ENCODE measurements at places on chromosomes 3 and 15. TPM values are rescaled to one million over a fixed set of nuclear protein-coding genes. Genes with fewer than 3 reads are reported as not detected.

The ASB14 gene
- total RNA-seq = 26.2 TPM

The DZIP3 gene
- 23.2 TPM for total RNA-seq

The GPR156 gene
- not detected for total RNA-seq

The LMCD1 gene
- total RNA-seq = 75.7 TPM

The ERICH6 gene
- not detected for total RNA-seq

The MUC20 gene
- total RNA-seq = 2.7 TPM

The BMF gene
- 3.2 TPM for total RNA-seq

The ROBO2 gene
- 3.5 TPM for total RNA-seq

The KLF13 gene
- 60.5 TPM for total RNA-seq

The FBLN2 gene
- 78.9 TPM for total RNA-seq

The COL7A1 gene
- total RNA-seq = 11.5 TPM

The B3GALNT1 gene
- total RNA-seq = 75.0 TPM

The MESP1 gene
- total RNA-seq = 6.3 TPM

The C2CD4A gene
- total RNA-seq = not detected

The CFAP161 gene
- 0.28 TPM for total RNA-seq

The GOLGA8Q gene
- total RNA-seq = 0.86 TPM

The MORC1 gene
- total RNA-seq = not detected

The LINGO1 gene
- total RNA-seq = 2.2 TPM

The SERPINI2 gene
- total RNA-seq = 0.76 TPM

The CCNL1 gene
- total RNA-seq = 21.7 TPM

The TJP1 gene
- 97.5 TPM for total RNA-seq

The ZNF774 gene
- 10.4 TPM for total RNA-seq

The CHRD gene
- 4.0 TPM for total RNA-seq

The DPPA2 gene
- not detected for total RNA-seq

The CPEB1 gene
- 2.3 TPM for total RNA-seq

The CHST14 gene
- 9.2 TPM for total RNA-seq

The CPLX3 gene
- total RNA-seq = 1.2 TPM

The PEX5L gene
- total RNA-seq = not detected

The KBTBD13 gene
- 4.3 TPM for total RNA-seq

The TMOD2 gene
- total RNA-seq = 6.6 TPM

The TGM5 gene
- not detected for total RNA-seq

The SLCO2A1 gene
- 30.4 TPM for total RNA-seq

The FRMD4B gene
- 14.3 TPM for total RNA-seq

The TMC3 gene
- total RNA-seq = not detected

The PAQR9 gene
- total RNA-seq = 14.2 TPM

The OR5AC2 gene
- total RNA-seq = not detected

The LRRN1 gene
- total RNA-seq = 0.11 TPM

The CGNL1 gene
- total RNA-seq = 34.8 TPM

The PCBP4 gene
- 57.6 TPM for total RNA-seq

The DNAH12 gene
- 0.15 TPM for total RNA-seq

The SATB1 gene
- 49.9 TPM for total RNA-seq

The SLC22A13 gene
- total RNA-seq = 0.15 TPM

The LMAN1L gene
- 11.4 TPM for total RNA-seq

The USP8 gene
- 40.2 TPM for total RNA-seq

The STARD9 gene
- total RNA-seq = 8.9 TPM

The VWA5B2 gene
- not detected for total RNA-seq

The KLHL40 gene
- 1.0 TPM for total RNA-seq

The ZPLD1 gene
- not detected for total RNA-seq

The TMPRSS7 gene
- total RNA-seq = not detected

The CHRFAM7A gene
- total RNA-seq = 1.9 TPM

The RAB43 gene
- 4.5 TPM for total RNA-seq

The ATP2B2 gene
- not detected for total RNA-seq
